Stimulated activated CD8-positive, alpha-beta memory T cell treated with anti-CD3 and anti-CD28 coated beads, Interleukin-7, amount 100 ng/mL, for 4 hours (primary cell): ENCODE measurements at places on chromosomes 11 and 22.
A peak's percentile ranks its signal among the peaks of the same experiment; 100 is the strongest.

GRCh38 chr11:82909015-82909640 is 7.6 kb downstream of the DDIAS start:
- no peak for DNase-seq

DNA sequence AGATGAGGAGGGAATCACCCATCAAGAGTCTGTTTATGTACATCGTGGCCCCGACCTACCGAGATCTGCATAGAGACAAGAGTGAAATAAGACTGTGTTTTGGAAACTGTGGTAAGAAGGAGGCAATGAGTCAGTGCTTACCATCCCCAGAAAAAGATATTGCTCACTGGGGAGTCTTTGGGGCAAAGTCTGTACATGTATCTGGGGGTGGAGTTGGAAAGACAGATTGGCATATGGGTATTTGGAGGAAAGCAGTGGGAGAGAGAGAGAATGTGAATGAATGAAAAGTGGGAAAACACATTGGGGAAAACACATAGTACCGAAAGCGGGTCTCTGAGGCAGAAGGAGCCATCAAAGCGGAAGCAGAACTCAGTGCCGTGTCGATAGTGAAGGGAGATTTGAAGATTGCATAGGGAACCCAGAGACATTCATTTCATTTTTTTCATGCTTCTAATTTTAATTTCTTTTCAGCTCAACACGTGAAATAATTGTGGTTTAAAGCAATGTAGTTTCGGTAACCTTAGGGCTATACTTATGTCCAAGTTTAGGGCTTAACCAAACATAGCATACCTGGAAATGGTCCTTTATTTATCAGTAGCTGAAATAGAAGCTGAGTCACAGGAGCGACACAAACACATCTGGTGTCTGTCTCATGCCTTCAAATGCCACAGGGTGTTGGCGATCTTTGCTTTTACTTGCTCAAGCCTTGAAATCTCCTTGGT is 98.6 kb upstream of the CD44 start:
- DNase-seq: peak; percentile 59

GRCh38 chr22:34255042-34255441 is 334.8 kb upstream of the LARGE1 start:
- DNase-seq: no peak

DNA sequence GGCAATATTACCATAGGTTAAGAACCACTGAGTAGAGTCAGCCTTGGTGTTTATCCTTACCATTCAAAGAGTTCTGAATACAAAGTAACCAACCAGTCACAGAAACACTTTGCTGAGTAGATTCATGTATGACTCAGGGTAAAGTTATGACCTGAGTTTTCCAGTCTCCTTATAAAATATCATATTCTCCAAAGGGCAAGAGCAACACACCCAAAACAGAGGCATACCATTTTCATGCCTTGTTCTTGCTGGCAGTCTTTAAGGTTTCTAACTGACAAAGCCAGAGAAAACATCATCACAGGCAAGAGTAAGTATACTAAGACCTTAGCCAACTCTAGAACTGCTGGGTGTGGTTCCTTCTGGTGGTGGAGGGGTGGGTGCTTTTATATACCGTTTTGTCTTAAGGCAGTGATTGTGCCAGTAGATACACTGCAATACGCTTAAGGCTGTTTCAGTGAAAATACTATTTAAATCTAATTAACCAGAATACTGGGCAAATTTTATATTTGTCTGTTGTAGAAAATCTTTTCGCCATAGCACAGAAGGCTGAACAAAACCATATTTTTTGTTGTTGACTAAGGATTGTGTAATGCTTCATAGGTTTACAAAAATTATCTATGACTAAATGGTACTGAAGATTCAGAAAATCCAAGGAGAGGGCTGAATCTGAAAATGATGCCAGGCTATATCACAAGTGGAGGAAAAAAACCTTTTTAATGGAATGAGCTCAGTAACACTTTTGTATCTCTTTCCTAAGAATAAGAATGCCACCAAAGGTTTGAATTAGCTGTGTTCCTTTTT is 3.0 kb downstream of the ATL3 start:
- no peak for DNase-seq

DNA sequence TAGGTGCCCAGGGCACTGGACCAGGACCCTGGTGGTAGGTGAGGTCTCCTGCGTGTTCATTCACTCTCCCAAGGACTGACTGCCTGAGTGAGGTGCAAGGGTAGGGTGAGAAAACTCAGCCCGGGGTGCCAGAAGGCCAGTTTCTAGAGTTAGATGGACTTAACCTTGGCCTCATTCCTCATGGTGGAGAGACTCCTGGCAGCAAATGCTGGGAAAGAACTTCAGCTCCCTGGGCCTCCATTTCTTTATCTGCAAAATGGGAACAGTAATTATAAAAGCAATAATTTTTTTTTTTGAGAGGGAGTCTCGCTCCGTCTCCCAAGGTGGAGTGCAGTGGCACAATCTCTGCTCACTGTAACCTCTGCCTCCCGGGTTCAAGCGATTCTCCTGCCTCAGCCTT is 47.7 kb downstream of the TRIOBP start:
- DNase-seq: no peak

DNA sequence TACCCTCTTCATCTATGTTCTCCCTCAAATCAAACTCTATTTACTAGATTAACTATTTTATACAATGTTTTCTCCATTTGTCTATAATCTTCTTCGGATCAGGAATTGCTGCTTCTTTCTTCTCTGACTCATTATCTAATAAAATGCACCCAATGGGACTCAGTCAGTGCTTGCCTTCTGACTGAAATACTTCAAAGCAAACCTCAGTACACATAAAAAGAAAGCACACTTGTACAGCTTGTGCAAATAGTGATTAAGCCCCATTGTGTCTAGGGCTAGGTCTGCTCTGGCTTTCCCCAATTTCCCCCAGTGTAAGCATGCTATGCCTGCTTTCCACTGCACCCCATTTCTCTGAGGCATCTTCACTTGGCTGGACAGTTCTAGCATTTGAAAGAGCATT is 118.6 kb upstream of the C11orf87 start:
- no peak for DNase-seq

DNA sequence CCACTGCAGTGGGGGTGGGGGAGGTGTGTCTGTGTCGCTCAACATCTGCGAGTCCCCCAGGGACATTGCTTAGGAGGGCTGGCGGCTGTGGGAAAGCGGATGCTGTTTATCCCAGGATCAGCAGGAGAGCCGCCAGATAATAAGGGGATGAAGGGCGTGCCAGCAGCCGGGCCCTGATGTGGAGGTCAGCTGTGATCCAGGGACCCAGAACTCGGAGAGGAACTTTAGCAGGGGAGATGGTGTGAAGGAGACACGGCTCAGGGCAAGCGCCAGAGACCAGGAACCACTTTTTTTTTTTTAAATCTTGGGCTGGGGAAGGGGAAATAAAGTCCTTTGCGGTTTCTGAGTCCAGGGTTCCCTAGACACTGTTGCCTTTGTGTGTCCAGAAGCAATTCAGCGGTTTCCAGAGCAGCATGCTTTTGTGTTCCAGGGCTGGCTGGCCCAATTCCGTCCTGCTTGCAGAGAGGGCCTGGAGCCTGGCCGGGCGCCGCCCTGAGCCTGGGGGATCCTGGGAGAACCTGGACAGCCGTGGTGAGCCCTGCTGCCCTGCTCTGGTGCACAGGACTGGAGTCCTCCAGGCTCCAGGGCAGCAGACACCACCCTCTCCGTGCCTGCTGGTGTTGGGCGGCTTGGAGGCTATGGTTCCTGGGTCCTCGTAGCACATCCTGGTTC is at the start of gene GRAMD4:
TSS of gene GRAMD4 (plus strand) at position 557 of the 672 bp plus-strand sequence. CDS start 6,414 bp downstream, outside the sequence.
- DNase-seq: no peak

GRCh38 chr11:19105011-19105410 is 12.0 kb upstream of the ZDHHC13 start:
- no peak for DNase-seq

- no peak for DNase-seq
Observed at GRCh38 chr22:27435844-27436576, 365.5 kb downstream of the MN1 start.

- no peak for DNase-seq
Observed at GRCh38 chr11:73962101-73962705, 11.4 kb downstream of the DNAJB13 start.

GRCh38 chr11:44633641-44634040 is 68.2 kb downstream of the CD82 start:
- no peak for DNase-seq

DNA sequence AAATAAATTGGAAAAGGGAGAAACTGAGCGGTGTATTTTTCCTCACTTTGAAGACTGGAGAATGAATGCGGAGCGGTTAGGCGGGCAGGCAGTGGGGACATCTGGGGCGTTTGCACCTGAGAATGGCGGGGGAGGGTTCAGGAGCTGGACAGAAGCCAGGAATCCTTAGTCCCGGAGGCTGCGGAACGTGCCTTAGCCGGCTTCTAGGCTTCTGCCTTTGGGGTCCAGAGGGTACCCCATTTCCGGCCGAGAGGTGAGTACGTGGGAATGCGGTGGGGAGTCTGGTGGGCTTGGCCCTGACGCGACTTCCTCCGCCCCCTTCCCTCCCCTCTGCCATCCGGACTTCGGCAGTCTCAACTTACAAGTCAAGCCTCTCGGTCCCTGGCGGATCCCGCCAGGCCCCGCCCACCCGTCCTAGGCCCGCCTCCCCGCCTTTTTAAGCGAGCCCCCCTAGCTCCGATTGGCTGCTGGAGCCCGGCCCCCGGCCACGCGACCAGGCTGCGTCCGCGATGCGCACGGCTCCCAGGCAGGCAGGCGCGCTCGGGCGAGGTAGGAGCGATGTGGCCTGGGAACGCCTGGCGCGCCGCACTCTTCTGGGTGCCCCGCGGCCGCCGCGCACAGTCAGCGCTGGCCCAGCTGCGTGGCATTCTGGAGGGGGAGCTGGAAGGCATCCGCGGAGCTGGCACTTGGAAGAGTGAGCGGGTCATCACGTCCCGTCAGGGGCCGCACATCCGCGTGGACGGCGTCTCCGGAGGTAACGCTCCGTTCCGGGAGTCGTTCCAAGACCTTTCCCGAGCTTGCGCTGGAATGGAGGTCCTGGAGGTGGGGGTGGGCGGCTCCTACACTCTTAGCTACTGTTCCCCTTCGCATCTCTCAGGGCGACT is at the start of gene GCAT:
TSS of gene GCAT (plus strand) at position 525 of the 884 bp plus-strand sequence. CDS start at position 559, 34 bp downstream.
- DNase-seq: peak; percentile 69

- DNase-seq: no peak
Observed at GRCh38 chr11:46414879-46415278, 23.3 kb upstream of the CHRM4 start.

DNA sequence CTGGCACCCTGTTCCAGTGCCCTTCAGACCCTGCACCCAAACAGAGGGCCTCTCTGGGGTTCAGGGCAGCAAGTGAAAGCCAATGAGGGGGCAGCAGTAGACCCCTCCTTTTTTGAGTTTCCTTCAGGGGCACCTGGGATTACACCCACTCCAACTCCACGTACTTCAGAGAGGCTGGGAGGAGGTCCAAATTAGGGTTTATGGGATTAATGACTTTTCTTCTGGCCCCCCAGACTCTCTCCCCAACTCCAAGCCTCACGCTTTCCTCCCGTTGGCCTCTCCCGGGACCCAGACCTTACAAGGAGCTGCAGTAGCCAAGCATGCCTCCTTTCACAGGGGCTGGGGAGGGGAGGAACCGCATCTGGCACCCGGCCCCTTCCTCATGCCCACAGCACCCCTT is 101.7 kb downstream of the NECTIN1 start:
- DNase-seq: no peak

GRCh38 chr11:74123008-74123448 is 47.8 kb downstream of the C2CD3 start:
- DNase-seq: no peak

DNA sequence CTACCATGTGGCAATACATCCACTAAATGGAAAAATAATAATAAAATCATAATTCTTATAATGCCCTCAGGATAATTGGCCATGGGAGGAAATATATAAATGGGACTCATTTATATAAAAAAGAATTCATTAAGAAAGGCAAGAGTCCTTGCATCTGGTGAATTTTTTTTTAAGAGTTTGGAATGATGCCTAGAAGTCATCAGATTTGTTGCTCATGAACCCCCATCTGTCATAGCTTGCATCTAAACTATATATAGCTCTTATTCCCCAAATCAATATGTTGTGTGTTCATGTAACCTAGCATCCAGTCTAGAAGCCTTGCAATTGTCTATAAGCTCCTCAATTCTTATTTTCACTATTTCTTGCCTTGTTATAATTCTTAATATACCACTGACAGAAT is 75.9 kb downstream of the CADM1 start:
- DNase-seq: no peak

- no peak for DNase-seq
Observed at GRCh38 chr22:44519886-44520285, 21.9 kb upstream of the RTL6 start.

DNA sequence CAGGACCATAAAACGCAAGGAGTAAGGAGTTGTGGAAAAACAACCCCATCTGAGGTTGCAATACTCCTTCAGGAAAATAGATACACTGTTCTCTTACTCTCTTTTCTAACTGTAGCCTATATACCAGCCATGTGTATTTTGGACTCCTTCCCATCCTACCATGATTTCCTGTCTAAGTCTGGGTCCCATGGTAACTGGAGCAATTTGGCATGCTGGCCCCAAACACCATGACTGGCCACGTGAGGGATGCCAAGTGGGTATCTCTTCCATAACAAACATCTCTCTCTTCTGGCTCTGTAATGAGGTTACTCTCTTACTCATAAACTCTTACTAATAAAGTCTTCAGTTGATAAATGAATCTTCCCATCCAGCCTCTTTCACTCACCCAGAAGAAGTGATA is 26.5 kb downstream of the ABTB2 start:
- no peak for DNase-seq

GRCh38 chr11:65857500-65857852 is 504 bp downstream of the CFL1 start:
- DNase-seq: peak; percentile 61

- no peak for DNase-seq
Observed at GRCh38 chr11:76076749-76077148, 129.6 kb downstream of the WNT11 start.

- DNase-seq: no peak
Observed at GRCh38 chr22:38981005-38981991, 849 bp upstream of the APOBEC3B start.

- no peak for DNase-seq
Observed at GRCh38 chr11:120017582-120018150, 120.2 kb downstream of the TRIM29 start.

DNA sequence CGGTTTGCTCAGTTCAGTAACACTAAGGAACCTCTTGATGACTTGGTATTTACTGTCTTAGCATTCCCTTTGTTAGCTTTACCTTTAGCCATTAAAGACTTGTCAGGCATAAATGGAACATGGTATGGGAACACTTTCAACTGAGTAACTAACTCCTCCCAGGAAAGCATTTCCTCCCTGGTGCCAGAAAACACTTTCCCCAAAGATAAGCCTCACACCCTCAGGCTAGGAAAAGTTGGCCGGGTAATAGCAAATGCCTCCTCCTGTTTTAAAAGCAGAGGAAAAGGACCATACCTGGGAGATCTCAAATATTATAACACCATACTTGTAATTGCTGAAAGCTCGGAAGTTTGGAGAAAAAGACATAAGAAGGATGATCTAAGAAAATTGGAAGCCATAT is 12.0 kb downstream of the KCNJ11 start:
- DNase-seq: no peak

GRCh38 chr22:27260087-27260698 is 541.4 kb downstream of the MN1 start:
- DNase-seq: no peak

GRCh38 chr11:116466191-116466590 is 306.6 kb downstream of the BUD13 start:
- no peak for DNase-seq
